Stimulated activated effector memory CD8-positive, alpha-beta T cell treated with anti-CD3 and anti-CD28 coated beads, Interleukin-12 subunit alpha, Interleukin-12 subunit beta, amount 100 ng/mL, for 72 hours (primary cell): ENCODE measurements at places on chromosomes 11 and 22.

GRCh38 chr11:78652843-78653239, 78.2 kb upstream of the NARS2 start:
- no peak for DNase-seq

- peak; percentile 56 for DNase-seq
These were observed 113.1 kb upstream of the NNMT start for GRCh38 chr11:114183044-114183511.

GRCh38 chr22:40534379-40535188, 101.9 kb downstream of the MRTFA start:
- DNase-seq, result no peak

GRCh38 chr11:68584097-68584496, 100.2 kb upstream of the GAL start:
- DNase-seq, result peak; percentile 74

- DNase-seq, result no peak
These were observed 21.9 kb downstream of the RELT start for GRCh38 chr11:73398132-73398526.

DNA sequence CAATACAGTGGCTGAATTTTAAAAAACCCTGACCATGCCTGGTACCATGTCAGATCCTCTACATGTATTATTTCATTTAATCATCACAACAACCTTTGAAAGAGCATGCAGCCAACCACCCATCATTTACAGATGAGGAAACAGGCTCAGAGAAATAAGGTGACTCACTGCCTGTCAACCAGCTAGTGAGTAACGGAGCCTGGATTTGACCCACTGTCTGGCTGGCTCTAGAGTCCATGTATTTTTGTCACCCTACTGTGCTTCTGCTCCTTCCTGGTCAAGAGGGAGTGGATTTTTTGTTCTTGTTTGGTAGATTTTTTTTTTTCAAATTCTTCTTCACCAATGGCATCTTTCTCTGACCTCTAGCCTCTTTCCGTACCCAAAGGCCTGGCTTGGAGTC, 77.4 kb downstream of the CWC15 start:
- no peak for DNase-seq

- DNase-seq, result no peak
These were observed 904 bp downstream of the SLC35F2 start for GRCh38 chr11:107857550-107858216.

DNA sequence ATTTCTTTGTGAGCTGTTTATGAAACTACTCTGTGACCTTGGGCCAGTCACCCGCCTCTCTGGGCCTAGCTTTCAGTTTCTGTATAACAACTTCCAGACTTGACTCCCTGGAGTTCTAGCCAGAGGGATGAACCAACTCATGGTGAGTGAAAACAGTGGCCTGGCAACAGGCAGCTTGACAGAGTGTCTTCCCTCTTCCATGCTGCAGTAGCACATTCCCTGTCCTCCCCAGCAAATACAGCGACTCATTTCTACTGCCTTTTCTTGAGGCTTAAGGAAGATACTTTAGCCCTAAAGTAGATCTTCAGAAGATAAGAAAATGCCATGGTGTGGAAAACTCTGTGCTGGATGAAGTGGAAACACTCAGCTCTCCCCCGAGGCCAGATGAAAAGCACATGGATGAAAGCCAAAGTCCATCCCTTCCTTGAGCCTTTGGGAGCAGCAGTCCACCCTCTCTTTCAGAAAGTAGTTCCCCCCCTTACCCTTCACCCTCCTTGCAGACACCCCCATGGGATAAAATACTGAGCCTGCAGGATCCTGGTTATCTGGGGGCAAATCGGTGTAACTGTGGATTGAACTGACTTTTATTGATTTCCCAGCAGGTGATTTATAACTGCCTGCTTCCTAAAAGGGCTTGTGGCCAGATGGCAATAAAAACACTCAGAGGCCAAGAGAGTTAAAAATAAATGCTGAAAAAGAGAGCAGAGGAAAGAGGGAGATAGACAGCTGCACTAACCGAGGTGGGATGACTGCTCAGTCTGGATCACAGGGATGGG, 24.1 kb downstream of the IRAG1 start:
- DNase-seq, result no peak

DNA sequence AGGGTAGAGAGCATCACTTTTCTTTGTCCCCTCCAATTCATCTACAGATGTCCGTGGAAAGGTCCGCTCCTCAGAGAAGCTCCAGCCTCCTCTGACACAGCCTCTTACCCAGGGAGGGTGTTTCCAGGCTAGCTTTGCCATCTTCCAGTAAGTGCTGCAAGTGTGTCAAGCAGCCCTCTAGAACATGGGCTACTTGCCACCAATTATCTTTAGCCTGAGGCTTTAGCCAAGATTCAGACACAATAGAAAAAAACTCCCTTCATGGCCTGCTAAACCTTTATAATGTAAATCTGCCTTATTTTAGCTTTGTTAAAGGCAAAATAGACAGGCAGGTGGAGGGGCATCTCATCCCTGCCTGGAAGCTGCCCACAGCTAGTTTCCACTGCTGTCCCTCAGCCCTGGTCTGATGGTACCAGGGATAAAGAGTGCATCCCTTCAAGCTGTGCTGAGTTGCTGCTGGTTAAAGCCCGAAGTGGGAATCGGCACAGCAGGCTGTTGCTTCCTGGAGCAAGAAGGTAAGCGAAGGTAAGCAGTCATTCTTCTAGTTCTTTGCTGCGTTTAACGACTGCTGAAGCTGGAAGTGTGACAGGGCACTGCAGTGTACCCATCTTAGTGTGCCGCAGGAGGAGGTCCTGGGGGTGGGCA, 190.1 kb upstream of the E2F8 start:
- no peak for DNase-seq

- DNase-seq, result no peak
These were observed 1335.3 kb downstream of the TBC1D22A start for GRCh38 chr22:48097723-48098122.

GRCh38 chr22:45649809-45650208, 21.8 kb upstream of the ATXN10 start:
- no peak for DNase-seq

GRCh38 chr11:120645639-120646038, 134.1 kb downstream of the GRIK4 start:
- DNase-seq, result no peak

- DNase-seq, result no peak
These were observed 77.1 kb downstream of the RBMXL2 start for GRCh38 chr11:7165911-7166310.

DNA sequence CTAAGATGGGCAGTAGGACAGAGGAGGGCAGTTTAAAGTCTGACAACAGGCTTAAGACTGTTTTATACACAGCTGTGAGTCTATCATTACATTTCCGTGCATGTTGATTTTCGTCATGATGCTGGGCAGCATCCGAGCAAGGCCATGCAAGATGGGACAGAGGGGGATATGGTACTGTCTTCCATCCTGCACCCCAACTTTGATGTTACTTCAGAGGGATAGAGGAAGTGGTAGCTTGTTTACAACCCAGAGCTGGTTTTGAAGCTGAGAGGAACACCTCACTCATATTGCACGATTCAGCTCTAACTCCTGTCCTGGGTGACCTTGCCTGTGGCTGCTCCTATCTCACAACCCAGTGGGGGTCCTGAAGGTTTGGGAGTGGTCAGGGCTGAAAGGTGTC, 3.0 kb upstream of the SORL1 start:
- no peak for DNase-seq

- DNase-seq, result no peak
These were observed 83.8 kb downstream of the NAT10 start for GRCh38 chr11:34189191-34189590.

DNA sequence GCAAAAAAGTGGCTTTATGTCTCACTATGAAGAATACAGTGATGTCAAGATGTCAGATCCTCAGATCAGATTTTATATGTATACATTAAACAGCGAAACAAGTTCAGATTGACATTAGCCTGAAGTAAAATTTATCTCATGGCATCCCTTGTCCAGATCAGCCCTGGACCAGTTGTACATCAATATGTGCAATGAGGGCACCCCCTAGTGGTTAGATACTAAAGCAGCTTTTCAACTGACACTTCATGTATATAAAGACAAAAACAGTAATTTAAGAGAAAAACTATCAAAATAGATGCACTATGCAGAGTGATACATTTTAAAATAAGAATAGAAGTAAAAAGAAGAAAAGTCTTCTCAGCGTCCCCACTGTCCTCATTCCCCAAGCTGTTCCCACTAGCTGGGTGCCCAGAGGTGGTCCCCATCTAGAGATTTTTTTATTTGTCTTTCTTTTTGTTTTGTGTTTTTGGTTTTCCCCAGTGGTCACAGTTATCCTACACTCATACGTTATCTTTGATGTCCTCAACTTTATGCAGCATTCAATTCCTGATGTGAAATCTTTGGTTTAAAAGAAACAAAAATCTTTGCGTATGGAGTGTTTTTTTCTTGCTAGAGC, 2193.4 kb upstream of the RAG2 start:
- no peak for DNase-seq

DNA sequence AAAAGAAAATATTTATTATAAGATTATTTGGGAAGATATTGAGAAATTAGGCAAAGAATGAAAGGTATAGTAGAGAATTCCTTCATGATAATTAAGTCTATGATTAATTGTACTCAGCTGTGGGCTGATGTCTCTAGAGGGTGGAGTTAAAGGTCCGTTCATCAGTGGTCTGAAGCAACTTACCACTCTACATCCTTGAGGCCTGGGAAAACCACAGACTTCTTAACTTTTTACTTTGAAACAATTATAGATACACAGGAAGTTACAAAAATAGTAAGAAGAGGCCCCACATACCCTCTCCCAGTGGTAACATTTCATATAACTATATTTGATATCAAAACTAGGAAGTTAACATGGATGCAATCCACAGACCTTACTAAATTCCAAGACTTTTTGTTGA, 167.0 kb upstream of the NECTIN1 start:
- no peak for DNase-seq

GRCh38 chr11:76621868-76622267, 48.7 kb downstream of the LRRC32 start:
- no peak for DNase-seq

GRCh38 chr11:128579798-128580504, 7.4 kb downstream of the ETS1 start:
- DNase-seq, result no peak

- DNase-seq, result no peak
These were observed 288.1 kb downstream of the DYNC2H1 start for GRCh38 chr11:103397369-103397768.

- DNase-seq, result no peak
These were observed 59.4 kb downstream of the ARHGAP42 start for GRCh38 chr11:100746448-100746847.

DNA sequence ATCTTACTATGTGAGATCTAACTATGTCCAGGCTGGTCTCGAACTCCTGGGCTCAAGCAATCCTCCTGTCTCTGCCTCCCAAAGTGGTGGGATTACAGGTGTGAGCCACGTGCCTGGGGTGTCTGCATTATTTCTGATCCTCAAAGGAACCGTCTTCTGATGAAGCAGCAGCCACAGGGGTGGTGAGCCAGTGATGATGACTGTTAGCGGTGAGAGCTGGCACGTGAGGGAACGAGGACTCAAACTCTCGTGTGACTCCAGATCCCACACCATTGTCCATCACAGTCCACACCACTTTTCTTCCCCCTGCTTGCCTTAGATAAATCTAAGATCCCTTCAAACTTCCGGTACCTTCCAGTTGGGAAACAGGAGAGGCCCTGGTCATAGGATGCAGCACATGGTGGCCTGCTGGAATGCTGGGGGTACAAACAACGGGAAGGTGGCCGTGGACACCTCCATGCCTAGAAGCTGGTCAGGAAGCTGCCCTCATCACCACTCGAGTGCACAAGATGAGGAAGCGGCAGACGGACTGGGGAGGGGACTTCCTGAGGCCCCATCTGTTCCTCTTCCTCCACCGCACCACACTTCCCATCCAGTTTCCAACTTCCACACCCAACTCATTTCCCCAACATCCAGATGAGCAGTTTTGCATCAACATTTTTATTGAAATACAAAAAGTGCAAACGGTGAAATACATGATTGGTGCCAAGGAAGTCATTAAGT, 23.8 kb downstream of the ARHGAP1 start:
- no peak for DNase-seq

DNA sequence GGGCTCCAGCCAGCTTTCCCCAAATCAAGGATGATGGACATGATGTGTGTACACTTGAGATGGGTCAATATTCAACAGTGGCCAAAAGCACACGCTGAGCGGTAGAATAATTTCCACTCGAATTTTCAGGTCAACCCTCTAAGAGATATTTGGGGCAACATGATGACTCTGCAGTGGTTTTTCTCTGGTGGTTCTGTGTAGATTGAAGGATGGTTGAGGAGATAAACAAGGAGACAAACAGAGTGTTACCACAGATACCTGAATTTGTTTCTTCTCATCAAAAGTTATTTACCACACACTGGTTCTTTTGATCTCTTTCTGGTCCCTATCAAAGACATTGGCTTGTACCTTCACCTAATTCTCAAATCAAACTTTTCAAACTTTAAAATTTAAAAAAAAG, 242.0 kb downstream of the ETS1 start:
- DNase-seq, result no peak

DNA sequence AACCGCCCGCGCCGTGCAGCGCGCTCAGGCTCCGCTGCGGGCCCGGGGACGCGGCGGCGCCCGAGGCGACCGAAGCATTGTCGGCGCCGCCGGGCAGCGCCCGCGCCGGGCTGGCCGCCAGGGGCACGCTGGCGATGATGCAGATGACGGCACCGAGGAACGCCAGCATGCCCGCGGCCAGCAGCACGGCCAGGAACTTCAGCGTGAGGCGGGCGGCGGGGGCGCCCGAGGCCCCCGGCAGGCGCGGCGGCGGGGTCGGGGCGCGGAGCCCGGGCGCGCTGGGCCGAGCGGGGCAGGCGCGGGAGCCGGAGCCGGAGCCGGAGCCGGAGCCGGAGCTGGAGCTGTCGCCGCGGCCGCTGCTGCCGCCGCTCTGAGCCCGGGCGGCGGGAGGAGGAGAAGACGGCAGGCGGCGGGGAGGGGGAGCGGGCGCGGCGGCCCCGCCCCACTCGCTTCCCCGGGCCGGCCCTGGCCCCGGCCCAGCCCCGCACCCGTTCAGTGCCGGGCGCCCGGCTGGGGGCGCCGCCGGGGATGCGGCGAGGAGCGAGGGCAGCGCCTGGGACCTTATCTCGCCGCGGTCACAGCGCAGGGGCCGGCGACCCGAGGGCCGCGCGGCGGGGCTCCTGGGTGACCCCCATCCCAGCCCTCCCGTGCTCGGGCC, at the start of gene NPTXR:
Gene NPTXR, minus strand, starts transcription at position 372 of the 658 bp plus-strand sequence.
- no peak for DNase-seq

DNA sequence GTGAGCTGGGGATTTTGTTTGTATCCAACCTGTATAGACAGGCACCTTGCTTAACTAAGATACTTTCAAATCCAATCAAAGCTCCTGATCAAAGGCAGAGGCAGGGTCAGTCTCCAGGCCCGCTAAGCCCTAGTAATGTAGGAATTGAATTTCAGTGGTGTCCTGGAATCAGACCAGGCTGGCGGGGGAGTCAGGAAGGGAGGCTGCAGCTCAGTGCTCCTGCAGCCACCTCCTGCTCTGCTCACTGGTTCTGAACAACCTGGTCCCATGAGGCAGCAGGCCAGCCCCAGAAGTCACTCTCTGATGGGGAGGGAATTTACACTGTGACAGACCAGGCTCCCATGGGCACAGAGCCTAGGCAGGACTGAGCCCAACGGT, 38.5 kb upstream of the GALNT18 start:
- no peak for DNase-seq

- DNase-seq, result no peak
These were observed 206.2 kb downstream of the MAML2 start for GRCh38 chr11:96136613-96137298.

- DNase-seq, result no peak
These were observed 15.5 kb downstream of the CLTCL1 start for GRCh38 chr22:19275919-19276600.

GRCh38 chr11:61567286-61568061, 13.4 kb downstream of the SYT7 start:
- peak; percentile 72 for DNase-seq

GRCh38 chr22:31241936-31242335, 29.8 kb downstream of the LIMK2 start:
- no peak for DNase-seq

- DNase-seq, result no peak
These were observed 817.8 kb upstream of the LUZP2 start for GRCh38 chr11:23679041-23679440.
